Activated T-helper 1 cell treated with anti-CD3 and anti-CD28 coated beads, Interleukin-12 subunit alpha, Interleukin-12 subunit beta, Interleukin-2, Interleukin-4 antibody, amounts not matched to agents 30 ng/mL and 10 ng/mL and 1 ng/mL, durations not matched to agents 14 hours and 24 hours and 36 hours (primary cell): ENCODE measurements at places on chromosomes 2 and 18. TPM values are rescaled to one million over a fixed set of nuclear protein-coding genes. Genes with fewer than 3 reads are reported as not detected.

- DNase-seq = no peak
Measured at GRCh38 chr2:12773586-12774394, 57.1 kb downstream of the TRIB2 start.

- DNase-seq = no peak
Measured at GRCh38 chr2:132951008-132951714, 281.2 kb upstream of the LYPD1 start.

- DNase-seq = no peak
Measured at GRCh38 chr2:59171019-59171418, 929.9 kb upstream of the FANCL start.

GRCh38 chr2:125710561-125710960, 945.4 kb upstream of the GYPC start:
- DNase-seq = no peak

GRCh38 chr2:147294825-147295392, 549.9 kb upstream of the ACVR2A start:
- no peak for DNase-seq

DNA sequence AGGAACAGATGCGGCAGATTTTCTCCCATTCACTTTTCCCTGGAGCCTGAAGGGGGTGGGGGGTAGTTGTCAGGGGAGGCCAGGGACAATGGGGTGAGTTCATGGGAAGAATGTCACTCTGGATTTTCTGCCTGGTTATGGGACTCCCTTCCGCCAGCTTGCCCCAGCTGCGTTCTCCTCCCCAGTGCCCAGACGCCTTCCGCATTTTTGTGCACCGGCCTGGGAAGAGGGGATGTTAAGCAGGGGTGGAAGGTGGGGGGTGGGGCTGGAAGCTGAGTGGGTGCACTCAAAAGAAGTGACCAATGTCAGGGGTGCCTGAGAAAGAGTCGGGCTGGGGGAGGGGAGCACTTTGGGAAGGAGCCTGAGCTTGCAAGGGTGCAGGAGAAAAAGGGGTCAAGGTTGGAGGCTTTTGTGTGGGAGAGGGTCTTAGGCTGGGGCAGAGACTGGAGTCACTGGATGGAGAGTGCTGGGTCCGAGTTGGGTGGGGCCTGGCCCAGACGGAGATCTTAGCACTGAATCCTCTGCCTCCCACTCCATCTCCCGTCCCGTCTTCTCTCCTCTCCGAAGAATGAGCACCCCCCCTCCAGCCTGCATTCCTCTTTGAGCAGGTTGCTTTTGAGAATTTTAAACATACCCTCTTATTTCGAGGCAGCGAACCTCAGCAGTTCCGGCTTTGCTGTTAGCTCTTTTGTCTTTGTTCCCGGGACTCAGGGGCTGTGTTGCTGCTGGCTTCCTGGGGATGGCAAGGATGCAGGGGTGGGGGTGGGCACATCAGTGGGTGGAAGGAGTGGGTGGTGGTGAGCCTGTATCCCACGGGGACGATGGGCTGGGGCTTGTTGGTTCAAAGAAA, 2.7 kb downstream of the IGFBP2 start:
- no peak for DNase-seq

DNA sequence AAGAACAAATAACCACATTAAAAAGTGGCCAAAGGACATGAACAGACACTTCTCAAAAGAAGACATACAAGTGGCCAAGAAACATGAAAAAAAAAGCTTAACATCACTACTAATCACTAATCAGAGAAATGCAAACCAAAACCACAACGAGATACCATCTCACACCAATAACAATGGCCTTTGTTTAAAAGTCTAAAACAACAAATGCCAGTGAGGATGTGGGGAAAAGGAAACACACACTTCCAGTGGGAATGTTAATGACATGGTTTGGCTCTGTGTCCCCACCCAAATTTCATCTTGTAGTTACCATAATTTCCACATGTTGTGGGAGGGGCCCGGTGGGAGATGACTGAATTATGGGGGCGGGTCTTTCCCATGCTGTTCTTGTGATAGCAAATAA, 147.1 kb downstream of the GALNT1 start:
- no peak for DNase-seq

DNA sequence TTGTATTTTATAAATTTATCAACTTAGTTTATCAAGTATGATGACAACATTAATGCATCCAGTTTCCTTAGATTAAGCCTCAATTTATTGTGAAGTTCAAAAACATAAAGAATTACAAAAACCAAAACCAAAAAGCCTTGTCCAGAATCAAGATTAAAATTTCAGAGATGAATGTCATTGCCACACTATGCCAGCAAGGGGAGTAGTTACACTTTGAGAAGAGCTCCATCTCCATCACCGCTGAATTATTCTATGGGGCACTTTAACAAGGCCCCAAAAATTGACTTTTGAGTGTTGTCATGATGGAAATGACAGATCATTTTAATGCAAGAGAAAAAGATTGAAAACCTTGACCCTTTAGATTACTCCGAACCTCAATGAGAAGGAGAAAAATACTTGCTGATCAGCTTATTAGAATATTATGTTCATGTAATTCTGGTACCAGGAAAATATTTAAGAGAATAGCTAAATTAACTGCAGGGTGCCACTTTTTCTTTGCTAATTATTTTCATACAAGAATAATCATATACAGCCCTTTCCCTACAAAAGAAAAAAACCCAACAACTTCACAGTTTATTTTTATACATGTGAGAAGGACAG, 152.5 kb upstream of the AQP4 start:
- no peak for DNase-seq

DNA sequence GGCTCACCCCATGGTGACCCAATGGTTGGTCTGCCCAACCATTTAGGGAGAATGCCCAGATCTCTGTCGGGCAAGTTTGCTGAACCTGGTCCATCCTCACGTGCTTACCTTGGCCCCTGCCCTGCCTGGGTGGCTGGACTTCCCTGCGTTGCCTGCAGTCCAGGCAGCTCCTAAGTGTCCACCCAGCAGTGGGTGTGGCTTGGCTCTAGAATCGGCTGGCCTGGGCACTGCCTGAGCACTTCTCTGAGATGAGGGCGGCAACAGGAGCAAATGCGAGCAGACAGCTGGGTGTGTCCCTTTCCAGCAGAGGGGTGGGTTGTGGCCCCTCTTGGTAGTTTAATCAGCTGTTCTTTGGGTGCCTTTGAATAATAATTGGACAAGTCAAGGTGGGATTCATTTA, 11.3 kb downstream of the PCARE start:
- no peak for DNase-seq

DNA sequence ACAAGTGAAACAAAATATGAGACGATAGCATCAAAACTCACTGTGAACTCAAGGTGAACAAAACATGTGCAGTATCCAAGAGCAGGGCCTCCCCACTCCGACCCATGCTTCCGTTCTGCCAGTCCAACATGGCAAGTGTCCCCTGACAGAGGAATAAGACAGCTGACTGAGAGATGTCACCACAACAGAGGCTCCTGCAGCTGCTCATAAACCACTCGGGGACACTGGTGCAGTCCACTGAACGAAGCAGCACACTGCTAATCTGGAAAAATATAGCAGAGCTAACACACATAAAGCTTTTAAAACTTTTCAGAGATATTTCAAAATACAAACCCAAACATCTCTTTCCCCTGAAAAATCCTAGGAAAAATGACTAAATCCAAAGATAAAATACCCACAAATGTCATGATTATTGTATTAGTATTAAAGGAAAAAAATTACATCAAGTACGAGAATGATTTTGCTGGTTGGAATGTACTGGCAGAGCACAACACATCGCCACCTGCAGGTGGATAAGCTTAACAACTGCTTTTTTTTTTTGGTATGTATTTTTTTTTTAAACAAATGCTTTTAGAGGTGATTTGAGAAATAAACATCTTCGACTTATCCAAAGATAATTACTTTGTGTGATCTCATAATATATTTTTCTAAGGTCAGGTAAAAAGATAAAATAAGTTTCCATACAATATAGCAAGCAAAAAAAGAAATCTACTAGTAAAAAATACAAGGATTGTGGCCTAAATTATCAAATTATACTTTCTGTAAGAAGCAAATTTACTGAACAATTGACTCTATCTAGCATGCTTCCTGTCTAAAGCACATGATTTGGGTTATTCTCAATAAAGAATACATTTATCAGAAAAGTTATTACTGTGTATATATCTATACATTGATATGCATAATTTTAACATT, 18.6 kb downstream of the THADA start:
- no peak for DNase-seq

- no peak for DNase-seq
Measured at GRCh38 chr2:36625304-36625703, 27.3 kb upstream of the FEZ2 start.

GRCh38 chr18:43312891-43313290, 35.6 kb upstream of the SYT4 start:
- no peak for DNase-seq

DNA sequence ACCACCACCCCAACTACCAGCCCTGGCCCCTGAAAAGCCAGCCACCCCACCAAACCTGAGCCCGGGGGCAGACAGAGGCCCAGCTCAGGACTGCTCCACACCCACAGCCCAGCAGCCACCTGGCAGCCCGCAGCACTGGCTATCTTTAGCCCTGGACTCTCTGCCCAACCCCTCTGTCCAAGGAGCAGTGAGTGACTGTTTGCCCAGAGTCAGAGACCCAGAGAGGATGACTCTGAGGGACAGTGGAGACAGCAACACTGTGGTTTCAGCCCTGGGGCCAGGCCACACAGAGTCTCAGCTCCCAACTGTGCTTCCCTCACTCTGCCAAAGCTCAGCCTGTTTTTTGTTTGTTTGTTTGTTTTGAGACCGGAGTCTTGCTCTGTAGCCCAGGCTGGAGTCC, 32.6 kb downstream of the BIN1 start:
- DNase-seq = no peak

- DNase-seq = no peak
Measured at GRCh38 chr18:26803643-26804042, 61.9 kb downstream of the AQP4 start.

DNA sequence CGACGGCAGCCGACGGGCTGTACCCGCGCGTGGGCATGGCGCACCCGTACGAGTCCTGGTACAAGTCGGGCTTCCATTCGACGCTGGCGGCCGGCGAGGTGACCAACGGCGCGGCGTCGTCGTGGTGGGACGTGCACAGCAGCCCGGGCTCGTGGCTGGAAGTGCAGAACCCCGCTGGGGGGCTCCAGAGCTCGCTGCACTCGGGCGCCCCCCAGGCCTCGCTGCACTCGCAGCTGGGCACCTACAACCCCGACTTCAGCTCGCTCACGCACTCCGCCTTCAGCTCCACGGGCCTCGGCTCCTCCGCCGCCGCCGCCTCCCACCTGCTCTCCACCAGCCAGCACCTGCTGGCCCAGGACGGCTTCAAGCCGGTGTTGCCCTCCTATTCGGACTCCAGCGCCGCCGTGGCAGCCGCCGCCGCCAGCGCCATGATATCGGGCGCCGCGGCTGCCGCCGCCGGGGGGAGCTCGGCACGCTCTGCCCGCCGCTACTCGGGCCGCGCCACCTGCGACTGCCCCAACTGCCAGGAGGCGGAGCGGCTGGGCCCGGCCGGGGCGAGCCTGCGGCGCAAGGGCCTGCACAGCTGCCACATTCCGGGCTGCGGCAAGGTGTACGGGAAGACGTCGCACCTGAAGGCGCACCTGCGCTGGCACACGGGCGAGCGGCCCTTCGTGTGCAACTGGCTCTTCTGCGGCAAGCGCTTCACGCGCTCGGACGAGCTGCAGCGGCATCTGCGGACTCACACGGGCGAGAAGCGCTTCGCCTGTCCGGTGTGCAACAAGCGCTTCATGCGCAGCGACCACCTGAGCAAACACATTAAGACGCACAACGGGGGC, 2.0 kb downstream of the SP9 start:
- DNase-seq = no peak

GRCh38 chr2:33134791-33135560, 188.2 kb downstream of the LTBP1 start:
- no peak for DNase-seq

DNA sequence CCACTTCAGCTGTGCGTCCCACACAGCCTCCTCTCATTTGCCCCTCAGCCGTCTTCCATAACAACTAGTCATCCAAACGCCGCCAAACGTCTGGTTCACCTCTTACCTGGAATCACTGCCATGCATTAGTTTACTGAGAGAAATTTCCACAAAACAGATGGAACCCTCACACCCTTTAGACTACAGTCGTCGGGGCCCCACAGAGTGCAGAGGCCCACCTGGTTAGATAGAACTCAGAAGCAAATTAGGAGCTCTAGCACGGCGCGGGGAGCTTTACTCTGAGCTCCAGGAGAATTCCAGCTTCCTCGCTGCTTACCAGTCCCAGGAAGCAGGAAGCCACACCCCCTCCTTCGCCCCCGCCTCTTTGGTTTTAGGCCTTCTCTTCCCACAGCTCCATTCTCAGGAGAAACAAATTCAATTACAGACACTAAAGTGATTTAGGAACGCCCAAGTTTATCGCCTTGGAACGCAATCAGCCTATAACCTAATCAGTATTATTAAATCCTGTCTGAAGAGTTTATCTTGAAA, 9.4 kb downstream of the RNU2-63P start:
- DNase-seq = no peak

The RBKS gene
- total RNA-seq = 0.76 and 0.83 TPM in 2 replicates

The SLC23A3 gene
- total RNA-seq = 1.8 and 1.9 TPM in 2 replicates

The CNGA3 gene
- not detected in 2 replicates for total RNA-seq

The USP37 gene
- 43.5 and 50.4 TPM in 2 replicates for total RNA-seq

The EVX2 gene
- total RNA-seq = not detected in 2 replicates

The NPHP1 gene
- 0.12 and 0.70 TPM in 2 replicates for total RNA-seq

The UGT1A9 gene
- not detected in 2 replicates for total RNA-seq

The CFC1 gene
- total RNA-seq = not detected in 2 replicates
